ENCODE measurements at places on chromosomes 7 and 10. TPM values are rescaled to one million over a fixed set of nuclear protein-coding genes. Genes with fewer than 3 reads are reported as not detected.

- H3K4me3 ChIP-seq = peak overlapping the region; percentile 92
- H3K36me3 ChIP-seq = no peaks in the 10 kb centered on the region
- peak overlapping the region; percentile 89 for H3K27ac ChIP-seq
- H3K27me3 ChIP-seq = peaks cover 12% of the 10 kb centered on the region
Observed at GRCh38 chr7:45001138-45001694, 1.2 kb downstream of the CCM2 start.

Gene SLC35G1
- total RNA-seq = 3.0 TPM

GRCh38 chr7:17622451-17622850 lies 317.8 kb downstream of the SNX13 start:
- H3K4me3 ChIP-seq = no peak overlapping the region
- peaks cover 2% of the 10 kb centered on the region for H3K27me3 ChIP-seq
- peaks cover 10% of the 10 kb centered on the region for H3K4me1 ChIP-seq
- no peaks in the 10 kb centered on the region for H3K36me3 ChIP-seq
- no peak for DNase-seq

DNA sequence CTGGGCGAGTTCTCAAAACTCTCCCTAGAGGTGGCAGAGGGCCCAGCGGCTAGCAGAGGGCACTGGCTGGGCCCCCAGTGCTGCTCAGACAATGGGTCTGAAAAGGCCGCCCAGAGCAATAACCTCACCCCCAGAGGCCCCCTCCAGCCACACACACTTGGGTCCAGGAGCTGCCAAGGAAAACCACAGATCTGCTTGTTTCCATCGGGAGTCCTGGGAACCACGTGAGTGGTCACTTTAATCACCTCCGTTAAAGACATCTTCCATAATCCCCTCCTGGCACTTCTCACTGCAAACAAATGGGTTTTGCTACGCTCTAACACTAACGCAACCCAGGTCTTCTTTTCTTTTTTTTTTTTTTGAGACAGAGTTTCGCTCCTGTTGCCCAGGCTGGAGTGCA lies 30.0 kb downstream of the NUDT1 start:
- H3K27ac ChIP-seq = no peak overlapping the region
- no peak for DNase-seq
- no peaks in the 10 kb centered on the region for H3K36me3 ChIP-seq
- no peak overlapping the region for H3K4me3 ChIP-seq
- H3K27me3 ChIP-seq = no peaks in the 10 kb centered on the region
- H3K4me1 ChIP-seq = peaks cover 4% of the 10 kb centered on the region

Gene ARMH3
- total RNA-seq = 48.1 TPM

Gene LEP
- total RNA-seq = not detected

Gene SPDYE2B
- total RNA-seq = not detected

Gene PAX4
- total RNA-seq = not detected

GRCh38 chr10:71743089-71743838 lies 23.7 kb upstream of the C10orf105 start:
- peaks cover 4% of the 10 kb centered on the region for H3K4me1 ChIP-seq
- no peak overlapping the region for H3K27ac ChIP-seq
- peaks cover 7% of the 10 kb centered on the region for H3K36me3 ChIP-seq
- peaks cover 1% of the 10 kb centered on the region for H3K27me3 ChIP-seq
- no peak overlapping the region for H3K4me3 ChIP-seq

Gene PDIA4
- total RNA-seq = 69.0 TPM

DNA sequence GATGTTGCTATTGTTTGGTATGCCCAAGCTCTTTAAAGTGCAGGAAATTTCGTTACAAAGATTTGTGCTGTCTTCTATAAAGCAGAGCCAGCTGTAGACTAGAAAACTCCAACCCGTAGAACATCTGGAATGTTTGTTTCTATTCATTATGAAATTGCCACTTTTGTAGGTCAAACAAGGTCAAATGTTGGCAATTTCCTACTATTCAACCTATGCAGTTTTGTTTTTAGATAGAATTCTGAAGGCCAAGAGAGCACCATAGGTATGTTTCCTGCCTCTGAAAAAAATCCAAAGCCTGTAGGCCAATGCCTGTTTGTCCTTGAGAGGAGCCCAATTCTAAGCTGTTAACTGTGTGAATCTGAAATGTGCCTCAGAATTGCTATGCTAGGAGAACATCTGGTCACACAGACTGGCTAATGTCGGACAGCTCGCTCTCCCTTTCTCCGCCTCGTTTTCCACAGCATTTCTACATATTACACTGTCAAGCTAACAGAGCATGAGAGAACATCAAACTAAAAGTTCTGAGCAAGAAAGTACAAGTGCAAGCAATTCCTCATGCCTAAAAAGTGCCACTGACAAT lies 267.2 kb upstream of the LRGUK start:
- H3K4me1 ChIP-seq = peaks cover 13% of the 10 kb centered on the region
- DNase-seq = no peak
- no peaks in the 10 kb centered on the region for H3K36me3 ChIP-seq
- no peak overlapping the region for H3K4me3 ChIP-seq
- no peaks in the 10 kb centered on the region for H3K27me3 ChIP-seq

DNA sequence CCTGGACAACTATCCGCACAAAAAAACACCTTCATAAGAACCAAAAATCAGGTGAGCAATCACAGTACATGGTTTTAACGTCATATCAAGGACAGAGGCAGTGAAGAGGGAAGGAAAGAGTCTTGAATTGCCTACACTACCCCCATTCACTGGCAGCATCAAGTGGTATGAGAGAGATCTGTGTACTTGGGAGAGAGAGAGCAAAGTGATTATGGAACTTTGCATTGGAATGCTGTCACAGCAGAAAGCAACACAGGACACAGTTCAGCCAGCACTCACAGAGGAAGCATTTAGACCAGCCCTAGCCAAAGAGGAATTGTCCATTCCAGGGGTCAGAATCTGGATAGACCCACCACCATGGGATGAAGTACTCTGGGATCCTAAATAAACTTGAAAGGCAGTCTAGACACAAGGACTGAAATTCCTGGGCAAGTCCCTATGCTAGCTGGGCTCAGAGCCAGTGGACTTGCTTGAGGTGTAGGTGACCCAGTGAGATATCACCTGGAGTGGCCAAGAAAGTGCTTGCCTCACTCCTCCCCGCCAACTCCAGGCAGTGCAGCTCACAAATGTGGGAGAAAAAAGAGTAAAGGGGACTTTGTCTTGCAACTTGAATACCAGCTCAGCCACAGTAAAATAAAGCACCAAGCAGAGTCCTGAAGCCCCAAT lies 30.5 kb upstream of the SFTPD start:
- H3K27ac ChIP-seq = no peak overlapping the region
- peaks cover 11% of the 10 kb centered on the region for H3K36me3 ChIP-seq
- H3K27me3 ChIP-seq = peaks cover 16% of the 10 kb centered on the region
- H3K4me1 ChIP-seq = no peaks in the 10 kb centered on the region
- no peak overlapping the region for H3K4me3 ChIP-seq
- DNase-seq = no peak

DNA sequence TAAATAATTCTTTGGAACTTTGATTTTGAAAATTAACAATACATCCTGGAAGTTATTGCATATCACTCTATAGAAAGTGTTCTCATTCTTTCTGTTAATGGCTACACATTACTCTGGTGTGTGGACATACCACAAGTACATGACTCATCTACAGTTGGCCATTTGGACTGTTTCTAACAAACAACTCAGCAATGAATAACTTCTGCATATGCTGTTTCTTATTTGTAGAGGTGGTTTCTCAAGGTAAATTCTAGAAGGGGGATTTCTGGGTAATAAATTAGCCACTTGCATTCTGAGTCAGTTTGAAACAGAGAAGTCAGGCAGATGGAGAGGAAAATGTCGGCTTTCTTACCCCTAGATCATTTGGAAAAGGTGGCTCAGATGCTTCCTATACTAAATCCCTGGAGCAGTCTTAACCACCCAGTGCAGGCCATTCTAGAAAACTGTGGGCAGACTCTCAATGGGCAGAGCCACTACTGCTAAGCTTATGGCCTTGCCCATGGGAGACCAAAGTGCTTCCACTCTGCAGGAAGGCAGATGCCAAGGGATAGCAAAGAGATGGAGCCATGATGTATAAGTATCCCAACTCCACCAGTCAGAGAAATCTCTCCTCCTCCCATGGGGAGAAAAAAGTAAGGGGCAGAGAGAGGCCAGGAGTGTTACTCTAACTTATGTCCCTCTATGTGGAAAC lies 194.0 kb upstream of the PLPP4 start:
- H3K36me3 ChIP-seq = peaks cover 4% of the 10 kb centered on the region
- no peaks in the 10 kb centered on the region for H3K27me3 ChIP-seq
- peaks cover 15% of the 10 kb centered on the region for H3K4me1 ChIP-seq
- H3K4me3 ChIP-seq = no peak overlapping the region
- DNase-seq = no peak
- H3K27ac ChIP-seq = no peak overlapping the region

Gene LLCFC1
- not detected for total RNA-seq

GRCh38 chr7:116828281-116828680 lies 34.1 kb upstream of the CAPZA2 start:
- H3K36me3 ChIP-seq = peaks cover 7% of the 10 kb centered on the region
- H3K27ac ChIP-seq = no peak overlapping the region
- H3K27me3 ChIP-seq = peaks cover 3% of the 10 kb centered on the region
- H3K4me1 ChIP-seq = no peaks in the 10 kb centered on the region

GRCh38 chr10:112696592-112696991 lies 249.6 kb downstream of the VTI1A start:
- no peak overlapping the region for H3K27ac ChIP-seq
- H3K27me3 ChIP-seq = no peaks in the 10 kb centered on the region
- DNase-seq = no peak
- H3K36me3 ChIP-seq = no peaks in the 10 kb centered on the region

DNA sequence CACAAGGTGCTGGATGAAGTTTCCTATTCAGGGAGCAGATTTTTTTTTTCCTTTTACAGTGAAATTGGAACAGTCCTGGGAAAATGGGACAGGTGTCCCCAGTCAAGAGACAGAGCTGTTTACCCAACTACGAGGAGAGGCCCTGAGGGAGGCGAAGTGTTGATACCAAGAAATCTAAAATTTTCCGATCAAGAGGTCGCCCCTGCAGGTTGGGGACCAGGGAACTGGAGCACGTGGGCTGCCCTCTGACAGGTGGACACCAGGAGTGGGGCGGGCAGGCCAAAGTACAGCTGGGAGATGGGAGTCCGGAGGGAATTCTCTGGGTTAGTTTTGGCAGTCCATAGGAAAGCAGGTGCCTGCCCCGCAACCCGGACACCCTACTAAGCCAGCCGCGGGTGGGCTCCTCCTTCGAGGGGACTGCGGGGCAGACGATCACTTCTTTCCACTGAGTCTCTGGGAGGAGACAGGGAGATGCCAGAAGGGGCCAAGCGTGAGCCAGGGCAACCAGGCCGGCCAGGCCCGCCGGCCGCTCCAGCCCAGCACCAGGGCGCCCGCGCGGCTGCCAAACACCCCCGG lies 965 bp upstream of the CAMK1D start:
- H3K36me3 ChIP-seq = no peaks in the 10 kb centered on the region
- H3K4me3 ChIP-seq = peak overlapping the region; percentile 74

DNA sequence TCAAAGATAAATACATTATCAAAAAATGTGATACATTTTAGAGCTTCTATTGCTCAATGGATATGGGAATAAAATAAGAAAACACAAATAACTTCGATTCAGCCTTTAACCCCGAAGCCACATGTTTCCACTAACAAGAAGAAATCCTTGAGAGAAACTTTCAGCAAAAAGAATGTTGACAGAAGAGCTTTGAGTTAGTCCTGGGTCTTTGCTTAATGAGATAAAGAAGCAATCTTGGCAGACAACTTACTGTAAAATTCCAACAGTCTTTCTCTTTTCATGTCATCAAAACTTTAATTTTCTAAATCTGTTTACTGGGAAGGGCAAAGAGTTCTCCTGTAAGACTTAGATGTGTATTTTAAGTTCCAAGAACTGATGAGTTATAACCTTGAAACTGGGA lies 810.2 kb downstream of the CNTNAP2 start:
- H3K4me3 ChIP-seq = no peak overlapping the region
- DNase-seq = no peak
- H3K27ac ChIP-seq = no peak overlapping the region
- H3K27me3 ChIP-seq = no peaks in the 10 kb centered on the region

DNA sequence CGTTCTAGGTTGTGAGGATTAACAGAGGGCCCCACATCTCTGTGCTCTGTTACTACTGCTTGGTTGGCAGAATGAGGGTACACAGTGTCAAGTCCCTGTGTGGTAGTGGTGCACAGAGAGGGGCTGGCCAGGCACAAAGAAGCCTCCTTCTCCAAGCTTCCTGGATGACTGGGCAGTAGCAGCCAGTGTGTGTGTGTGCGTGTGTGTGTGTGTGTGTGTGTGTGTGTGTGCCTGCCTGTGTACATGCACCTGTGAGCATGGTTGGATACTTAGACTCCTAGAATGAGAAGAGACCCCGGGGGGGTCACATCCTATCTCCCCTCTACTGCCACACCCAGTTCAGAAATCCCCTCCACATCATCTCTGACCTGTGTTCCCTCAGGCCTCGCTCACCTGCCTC lies 146.7 kb upstream of the UNC5B start:
- peaks cover 4% of the 10 kb centered on the region for H3K27me3 ChIP-seq
- no peaks in the 10 kb centered on the region for H3K36me3 ChIP-seq
- H3K4me3 ChIP-seq = no peak overlapping the region

Gene STEAP2
- total RNA-seq = 0.59 TPM

- no peak for DNase-seq
- no peaks in the 10 kb centered on the region for H3K36me3 ChIP-seq
- peaks cover 4% of the 10 kb centered on the region for H3K4me1 ChIP-seq
Observed at GRCh38 chr10:130062976-130063375, 47.7 kb downstream of the C10orf143 start.

GRCh38 chr10:81096558-81096957 lies 558.9 kb downstream of the SH2D4B start:
- H3K4me3 ChIP-seq = no peak overlapping the region
- peaks cover 1% of the 10 kb centered on the region for H3K27me3 ChIP-seq
- no peak overlapping the region for H3K27ac ChIP-seq
- H3K36me3 ChIP-seq = no peaks in the 10 kb centered on the region
- DNase-seq = no peak

- no peaks in the 10 kb centered on the region for H3K36me3 ChIP-seq
- peaks cover 2% of the 10 kb centered on the region for H3K27me3 ChIP-seq
- H3K4me3 ChIP-seq = no peak overlapping the region
Observed at GRCh38 chr10:126617733-126618132, 52.8 kb downstream of the C10orf90 start.

DNA sequence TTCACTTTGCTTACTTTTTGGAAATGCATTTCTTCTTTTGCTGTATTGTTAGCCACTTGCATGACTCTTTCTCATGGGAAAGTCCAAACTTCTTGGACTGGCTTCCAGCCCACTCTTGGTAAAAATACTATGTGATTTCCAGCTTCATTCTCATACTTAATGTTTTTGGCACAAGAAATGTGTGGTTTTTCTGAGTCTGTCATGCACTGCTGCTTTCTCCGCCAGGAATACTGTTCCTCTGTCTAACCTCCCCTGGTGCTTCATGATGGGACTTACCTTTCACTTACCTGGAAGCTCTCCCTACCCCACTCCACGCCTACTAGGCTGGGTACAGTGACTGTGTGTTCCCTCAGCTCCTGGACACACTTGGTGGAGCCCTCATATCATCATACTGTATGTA lies 18.7 kb downstream of the MGAM2 start:
- no peak overlapping the region for H3K4me3 ChIP-seq
- peaks cover 1% of the 10 kb centered on the region for H3K4me1 ChIP-seq
- DNase-seq = no peak
- no peak overlapping the region for H3K27ac ChIP-seq
- H3K36me3 ChIP-seq = no peaks in the 10 kb centered on the region
- H3K27me3 ChIP-seq = no peaks in the 10 kb centered on the region

GRCh38 chr7:88001744-88002530 lies 67.9 kb downstream of the ADAM22 start:
- no peak for DNase-seq
- no peak overlapping the region for H3K27ac ChIP-seq
- H3K4me3 ChIP-seq = no peak overlapping the region
- H3K4me1 ChIP-seq = peaks cover 8% of the 10 kb centered on the region
- H3K27me3 ChIP-seq = no peaks in the 10 kb centered on the region
- no peaks in the 10 kb centered on the region for H3K36me3 ChIP-seq

Gene FAM25C
- not detected for total RNA-seq

Gene OR6V1
- total RNA-seq = not detected

GRCh38 chr7:142790056-142790455 lies 19.3 kb downstream of the PRSS2 start:
- no peaks in the 10 kb centered on the region for H3K36me3 ChIP-seq
- H3K4me1 ChIP-seq = no peaks in the 10 kb centered on the region
- peaks cover 4% of the 10 kb centered on the region for H3K27me3 ChIP-seq
- H3K4me3 ChIP-seq = no peak overlapping the region
- no peak for DNase-seq

Data from glutamatergic neuron (in vitro differentiated cells).